Hippocampal formation (tissue), 2 donors: ENCODE measurements at places on chromosomes 7 and 10.

GRCh38 chr7:124914298-124914697 lies 15.3 kb downstream of the POT1 start:
- DNase-seq = no peak

DNA sequence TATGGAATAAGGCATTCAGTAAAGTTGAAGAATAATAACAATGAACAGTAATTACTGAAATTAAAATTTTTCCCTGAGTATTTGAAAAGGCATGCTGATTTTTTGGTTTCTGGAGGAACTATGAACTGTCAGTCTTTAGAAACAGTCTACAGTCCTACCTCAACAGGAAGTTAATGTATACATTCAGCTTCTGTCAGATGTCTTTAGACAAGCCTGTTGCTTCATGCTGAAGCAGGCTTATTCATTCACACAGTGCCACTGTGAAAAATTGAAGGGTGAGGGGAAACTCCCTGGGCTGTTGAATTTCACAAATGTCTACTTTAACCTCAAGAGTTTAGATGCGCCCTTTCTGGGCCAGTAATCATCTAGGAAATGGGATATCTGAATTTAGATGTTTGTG lies 3.5 kb downstream of the NRF1 start:
- no peak for DNase-seq

DNA sequence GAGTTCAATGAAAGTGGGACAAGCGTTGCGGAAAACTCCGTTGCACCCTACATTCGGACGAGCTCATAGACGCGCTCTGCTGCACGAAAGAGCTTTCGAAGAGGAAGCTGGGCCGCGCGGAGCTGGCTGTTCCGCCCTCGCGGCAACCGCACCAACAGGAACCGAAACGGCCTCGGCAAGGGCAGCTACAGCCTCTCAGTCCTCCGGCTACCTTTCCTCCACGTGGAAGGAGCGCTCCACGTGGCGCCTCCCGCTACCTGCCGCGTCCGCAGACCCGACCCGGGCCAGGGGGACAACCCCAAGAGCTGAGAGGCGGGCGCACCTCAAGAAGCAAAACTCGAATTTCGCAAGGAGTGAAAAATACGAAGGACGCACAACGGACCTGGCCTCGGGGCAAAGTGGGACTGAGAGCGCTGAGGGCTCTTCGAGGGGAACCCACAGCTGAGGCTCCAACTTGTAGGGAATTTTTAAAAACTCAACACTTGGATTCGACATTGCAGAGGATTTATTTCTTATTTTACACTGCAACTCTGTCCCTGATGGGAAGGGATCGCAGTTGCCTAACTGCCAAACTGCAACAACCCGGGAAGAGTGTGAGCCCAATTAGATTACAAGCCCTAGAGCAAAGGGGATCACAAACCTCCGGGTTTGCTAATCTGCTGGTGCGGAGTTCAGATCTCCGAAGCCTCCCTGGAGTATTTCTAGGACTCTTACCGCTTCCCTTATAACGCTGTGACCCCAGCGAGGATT lies 1.4 kb downstream of the HPSE2 start:
- DNase-seq = no peak

DNA sequence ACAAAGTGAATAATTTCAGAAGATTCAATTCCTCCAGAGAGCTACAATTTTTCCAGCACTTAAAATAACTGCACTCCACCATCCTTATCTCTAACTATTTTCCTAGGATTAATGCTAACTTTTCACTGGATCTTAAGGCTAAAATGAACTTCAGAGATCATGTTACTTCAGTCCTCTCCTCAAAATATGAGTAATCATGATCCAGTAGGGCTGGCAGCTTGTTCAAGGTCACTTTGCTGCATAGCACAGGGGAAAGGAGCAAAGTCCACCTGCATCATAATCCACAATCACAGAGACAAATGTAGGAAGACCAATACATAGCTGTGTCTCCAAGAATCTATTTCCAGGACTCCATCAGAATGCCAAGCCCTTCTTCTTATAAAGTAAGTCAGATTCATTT lies 150.3 kb downstream of the LRRTM3 start:
- no peak for DNase-seq

DNA sequence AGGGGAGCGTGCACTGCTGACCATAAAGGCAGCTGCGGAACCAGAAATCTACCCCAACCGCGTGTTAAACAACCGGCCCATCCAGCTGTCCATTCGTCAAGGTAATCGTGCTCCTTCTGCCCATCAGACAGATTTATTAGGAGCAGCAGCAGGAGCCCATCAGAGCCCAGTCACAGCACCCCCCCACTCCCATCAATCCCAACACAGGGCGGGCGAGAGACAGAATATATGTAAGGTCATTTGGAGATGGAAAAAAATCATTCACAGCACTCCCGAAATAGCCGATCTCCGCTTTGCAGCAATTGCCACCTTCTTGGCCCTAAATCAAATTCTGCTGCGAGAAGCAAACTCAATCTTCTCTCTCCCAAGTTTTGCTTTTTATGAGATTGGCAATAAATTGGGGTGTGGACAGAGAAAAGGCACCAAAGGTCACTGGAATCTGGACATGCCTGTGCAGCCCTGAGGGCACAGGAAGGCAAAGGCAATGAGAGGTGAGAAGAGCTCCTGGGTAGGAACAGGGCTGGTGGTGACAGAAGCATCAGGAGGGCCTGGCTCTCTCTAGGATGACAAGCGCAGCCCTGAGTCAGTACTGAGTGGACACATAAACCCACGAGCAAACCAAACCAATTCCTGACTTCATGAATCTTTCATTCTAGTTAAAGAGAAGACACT lies 145.0 kb upstream of the ZMIZ1 start:
- no peak for DNase-seq

DNA sequence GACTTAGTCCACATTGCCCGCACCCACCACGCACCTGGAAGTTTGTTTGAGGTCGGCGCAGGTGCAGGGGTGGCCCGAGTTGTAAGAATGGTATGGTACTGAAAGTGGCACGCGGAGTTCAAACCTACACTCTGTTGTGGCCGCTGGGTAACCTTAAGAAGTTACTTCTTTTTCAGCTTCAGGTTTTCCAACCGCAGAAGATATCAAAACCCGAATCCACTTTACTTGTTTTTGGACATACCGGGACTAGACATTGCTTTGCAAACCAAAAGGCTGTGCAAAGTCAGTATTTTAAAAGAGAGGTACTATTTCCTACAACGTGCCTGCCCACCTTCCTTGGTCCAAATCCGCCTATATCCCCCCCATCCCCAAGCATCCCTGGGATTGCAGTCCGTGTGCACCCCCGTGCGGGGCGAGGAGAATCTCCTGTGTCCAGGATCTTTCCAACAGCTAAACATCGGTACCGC lies 1.0 kb downstream of the IGFBP3 start:
- no peak for DNase-seq

- DNase-seq = no peak
Observed at GRCh38 chr7:34673066-34673465, 15.0 kb downstream of the NPSR1 start.

DNA sequence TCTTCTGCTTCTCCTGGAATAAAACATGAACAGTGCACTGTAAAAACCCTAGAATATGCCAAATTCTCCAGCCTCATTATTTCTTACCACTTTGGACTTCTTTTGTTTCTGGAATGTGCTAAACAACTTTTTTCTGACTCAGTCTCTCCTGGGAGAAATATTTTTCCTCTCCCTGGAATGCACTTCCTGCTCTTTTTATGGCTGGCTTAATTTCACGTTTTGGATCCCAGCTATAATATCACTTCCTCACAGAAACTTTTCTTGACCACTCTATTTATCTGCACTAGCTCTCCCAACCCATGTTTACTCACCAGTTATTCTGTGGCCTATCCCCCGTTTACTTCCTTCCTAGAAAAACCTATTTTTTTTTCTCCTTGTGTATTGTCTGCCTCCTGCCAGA lies 26.7 kb downstream of the ABCB5 start:
- DNase-seq = no peak

DNA sequence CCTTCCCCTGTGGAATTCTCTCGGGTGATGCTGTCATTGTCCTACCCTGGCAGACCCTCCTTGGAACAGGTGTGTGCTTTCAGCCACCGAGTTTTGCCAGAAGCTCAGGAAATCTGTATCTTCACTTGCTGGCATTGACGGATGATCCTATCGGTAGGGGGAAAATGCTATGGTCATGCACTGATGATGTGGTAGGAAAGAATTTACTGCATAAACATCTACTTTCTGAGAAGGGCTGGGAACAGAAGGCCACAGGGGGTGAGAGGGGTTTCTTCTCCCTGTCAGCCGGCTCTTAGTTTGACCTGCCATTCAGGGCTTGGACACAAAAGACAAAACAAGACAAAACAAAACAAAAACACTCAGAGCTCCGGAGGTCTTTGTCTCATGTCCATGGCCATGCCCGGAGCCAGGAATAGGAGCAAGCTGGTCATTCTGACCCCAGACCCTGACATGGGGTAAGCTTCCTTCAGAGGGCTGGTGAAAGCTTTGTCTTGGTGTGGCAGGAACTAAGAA lies 43.6 kb upstream of the CARD11 start:
- no peak for DNase-seq

- no peak for DNase-seq
Observed at GRCh38 chr10:5449227-5449626, 36.9 kb downstream of the NET1 start.

- DNase-seq = no peak
Observed at GRCh38 chr7:110774071-110774470, 316.9 kb upstream of the LRRN3 start.

GRCh38 chr7:155863721-155864151 lies 51.5 kb upstream of the SHH start:
- no peak for DNase-seq

- DNase-seq = no peak
Observed at GRCh38 chr10:88169037-88169319, 305.6 kb downstream of the PTEN start.

- no peak for DNase-seq
Observed at GRCh38 chr7:37336259-37336658, 112.4 kb downstream of the ELMO1 start.

DNA sequence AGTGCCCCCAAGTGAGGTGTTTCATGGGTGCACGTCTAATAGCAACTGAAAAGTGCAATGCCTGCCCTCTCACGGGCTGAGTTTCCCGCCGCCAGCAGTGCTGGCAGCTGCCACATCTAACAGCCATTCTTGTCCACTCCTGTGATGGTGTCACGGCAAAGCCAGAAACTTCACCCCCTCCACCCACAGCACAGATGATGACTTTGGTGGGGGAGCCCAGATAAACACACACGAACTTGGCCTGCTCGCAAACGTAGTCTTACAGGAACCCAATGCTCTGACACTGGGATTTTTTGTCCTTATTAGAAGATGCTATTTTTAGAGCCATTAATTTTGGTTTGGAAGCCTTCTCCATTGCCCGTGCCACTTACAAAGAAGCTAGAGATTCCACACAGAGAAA lies 26.7 kb downstream of the CPXM2 start:
- DNase-seq = no peak

DNA sequence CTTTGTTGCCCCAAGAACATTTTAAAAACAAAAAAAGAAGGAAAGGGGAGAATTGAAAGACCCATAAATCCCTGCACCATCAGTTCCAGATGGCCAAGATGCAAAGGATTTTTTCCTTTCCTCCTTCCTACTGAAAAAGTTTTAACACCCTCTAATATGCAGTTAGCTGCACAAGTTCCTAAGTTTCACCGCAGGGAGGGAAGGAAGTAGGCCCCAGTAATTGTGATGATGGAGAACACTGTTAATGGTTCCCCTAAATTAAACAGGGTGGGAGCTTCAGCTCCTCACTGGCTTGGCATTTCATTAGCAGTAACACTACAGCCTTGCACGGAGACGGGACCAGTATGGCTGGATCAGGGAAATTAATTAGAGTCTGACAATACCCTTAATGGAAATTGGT lies 63.7 kb upstream of the PPIF start:
- no peak for DNase-seq

DNA sequence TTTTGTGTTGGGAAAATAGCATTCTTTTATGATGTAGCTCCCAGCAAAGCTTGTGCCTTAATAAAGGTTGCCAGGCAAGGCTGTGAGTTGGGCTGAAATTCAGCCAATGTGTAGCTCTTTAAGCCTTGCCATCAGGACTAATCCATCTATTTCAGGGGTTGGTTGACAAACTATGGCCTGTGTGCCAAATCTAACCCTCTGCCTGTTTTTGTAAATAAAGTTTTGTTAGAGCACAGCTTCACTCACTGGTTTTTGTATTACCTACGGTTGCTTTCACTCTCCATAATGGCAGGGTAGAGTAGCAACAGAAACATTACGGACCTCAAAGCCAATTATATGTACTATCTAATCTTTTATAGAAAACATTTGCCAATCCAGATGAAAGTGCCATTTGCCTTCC lies 638.1 kb upstream of the POT1 start:
- DNase-seq = no peak

DNA sequence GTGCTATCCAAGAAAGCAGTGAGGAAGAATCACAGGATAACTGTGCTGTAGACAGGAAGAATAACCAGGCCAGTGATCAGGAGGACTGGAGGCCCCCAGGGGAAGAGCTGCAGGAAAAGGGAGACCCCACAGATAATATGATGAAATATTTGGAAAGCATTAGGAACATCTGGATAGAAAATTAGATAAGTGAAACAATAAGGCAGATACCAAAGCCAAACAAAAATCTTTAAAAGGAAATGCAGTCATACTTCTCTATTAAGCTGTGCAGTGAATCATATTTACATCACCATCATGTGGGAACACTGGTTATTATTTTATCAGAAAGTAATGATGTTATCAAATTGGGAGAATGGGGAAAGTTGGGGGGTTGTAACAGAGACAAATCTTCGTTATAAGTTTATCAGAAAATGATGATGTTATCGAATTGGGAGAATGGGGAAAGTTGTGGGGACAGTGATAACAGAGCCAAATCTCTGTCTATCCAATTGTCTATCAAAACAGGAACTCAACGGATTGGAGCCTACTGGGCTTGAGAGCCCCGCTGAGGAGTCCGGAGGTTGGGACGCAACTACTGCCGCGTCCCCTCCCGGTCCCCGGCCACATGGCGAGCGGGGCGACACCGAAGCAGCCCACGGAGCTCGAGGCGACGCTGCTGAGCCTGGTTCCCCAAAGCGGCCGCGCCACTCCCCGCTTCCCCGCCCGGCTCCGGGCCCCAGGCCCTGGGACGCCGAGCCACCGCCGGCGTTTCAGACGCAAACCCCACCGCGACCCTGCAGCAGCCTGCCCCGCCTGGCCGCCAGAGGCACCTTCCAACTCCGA lies 14.0 kb upstream of the RALA start:
- no peak for DNase-seq

- DNase-seq = no peak
Observed at GRCh38 chr10:48511875-48512231, 93.0 kb downstream of the ARHGAP22 start.

DNA sequence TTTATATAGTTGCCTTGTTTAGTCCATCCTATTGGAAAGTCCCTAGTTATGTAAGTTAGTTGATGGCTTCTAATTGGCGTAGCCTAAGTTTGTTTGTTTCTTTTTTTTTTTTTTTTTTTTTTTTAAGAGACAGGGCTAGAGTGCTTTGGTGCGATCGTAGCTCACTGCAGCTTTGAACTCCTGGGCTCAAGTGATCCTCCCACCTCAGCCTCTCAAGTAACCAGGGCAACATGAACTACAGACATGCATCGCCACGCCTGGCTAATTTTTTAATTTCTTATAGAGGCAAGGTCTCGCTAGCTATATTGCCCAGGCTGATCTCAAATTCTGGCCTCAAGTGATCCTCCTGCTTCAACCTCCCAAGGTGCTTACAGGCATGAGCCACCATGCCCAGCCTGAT lies 7.1 kb downstream of the CSGALNACT2 start:
- no peak for DNase-seq
